Urinary bladder (tissue), 4 donors: ENCODE measurements at places on chromosomes 13 and 19. TPM values are rescaled to one million over a fixed set of nuclear protein-coding genes. Genes with fewer than 3 reads are reported as not detected.

Gene TNNI3
- not detected for total RNA-seq

Gene MED25
- 16.7 TPM for total RNA-seq

DNA sequence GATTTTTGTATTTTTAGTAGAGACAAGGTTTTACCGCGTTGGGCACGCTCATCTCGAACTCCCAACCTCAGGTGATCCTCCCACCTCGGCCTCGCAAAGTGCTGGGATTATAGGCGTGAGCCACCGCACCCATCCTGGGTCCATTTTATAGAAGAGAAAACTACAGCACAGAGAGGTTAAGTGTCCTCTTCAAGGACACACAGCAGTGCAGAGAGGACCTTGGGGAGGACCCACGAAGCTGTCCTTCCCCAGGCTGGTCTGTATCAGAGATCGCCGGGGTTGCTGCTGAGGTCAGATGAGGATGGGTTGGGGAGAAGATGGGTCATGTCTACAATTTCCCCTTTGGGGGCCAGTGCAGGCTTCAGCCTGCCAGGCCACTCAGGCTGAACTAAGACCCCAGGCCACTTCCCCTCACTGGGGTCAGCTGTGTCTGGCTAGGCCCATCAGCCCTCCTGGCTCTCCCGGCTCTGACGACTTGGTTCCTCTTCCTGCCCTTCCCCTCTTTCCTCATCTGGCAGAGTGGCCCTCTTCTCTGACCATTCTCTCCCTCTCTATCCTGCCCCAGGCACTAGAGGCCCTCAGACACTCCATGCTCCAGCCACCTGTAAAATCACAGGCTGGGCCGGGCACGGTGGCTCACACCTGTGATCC, 9.6 kb downstream of the MYO1F start:
- no peak for DNase-seq

DNA sequence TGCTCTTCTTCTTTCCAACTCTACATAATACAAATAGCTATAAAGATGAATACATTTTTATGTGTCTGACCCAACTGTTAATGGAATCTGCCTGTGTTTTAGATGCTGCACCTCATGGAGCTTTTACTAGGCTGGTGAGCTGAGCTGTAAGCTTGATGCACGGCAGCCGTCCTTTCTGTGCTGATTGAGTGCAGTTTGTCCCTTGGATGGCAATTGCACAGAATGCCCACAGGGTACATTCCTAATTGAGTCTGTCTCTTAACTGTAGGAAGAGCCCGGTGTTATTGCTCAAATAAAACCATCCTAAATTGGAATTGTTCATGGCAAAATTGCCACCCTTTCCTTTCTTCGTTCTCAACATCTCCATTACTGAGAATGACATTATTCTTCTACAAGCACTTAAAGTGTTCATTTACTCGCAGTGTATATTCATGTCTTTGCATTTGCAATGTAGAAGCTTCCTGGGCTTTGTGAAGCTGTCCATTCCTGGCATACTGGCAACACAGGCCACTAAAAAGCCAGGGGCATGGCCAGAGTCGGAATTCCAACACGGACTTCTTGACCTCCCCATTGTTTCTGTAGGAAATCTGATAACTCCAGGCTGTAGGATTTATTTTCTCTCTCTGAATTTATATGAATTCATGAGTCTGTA, 85.8 kb downstream of the SLC10A2 start:
- no peak for DNase-seq

DNA sequence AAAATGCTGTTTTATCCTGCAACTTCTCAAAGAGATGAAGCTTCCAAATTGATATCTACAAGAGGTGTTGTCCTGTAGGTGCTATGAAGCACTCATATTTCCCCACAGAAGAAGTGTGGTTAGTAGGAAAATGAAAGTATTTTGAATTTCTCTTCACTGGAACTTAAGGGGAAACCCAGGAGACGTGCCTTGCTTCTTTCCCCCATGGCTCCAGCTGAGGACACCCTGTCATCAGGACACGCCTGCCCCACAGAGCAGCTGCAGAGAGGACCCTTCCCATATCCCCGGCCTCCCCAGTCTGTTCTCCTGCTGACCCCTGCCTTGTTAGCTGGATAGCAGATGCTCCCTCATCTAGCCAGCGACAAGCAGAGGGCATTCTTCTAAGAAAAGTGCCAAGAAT, 371.3 kb downstream of the COG6 start:
- DNase-seq: no peak

Gene IFT88
- total RNA-seq: 51.1 TPM
